Psoas muscle (tissue), 8 donors: ENCODE measurements at places on chromosomes 11 and 22. TPM values are rescaled to one million over a fixed set of nuclear protein-coding genes. Genes with fewer than 3 reads are reported as not detected.

DNA sequence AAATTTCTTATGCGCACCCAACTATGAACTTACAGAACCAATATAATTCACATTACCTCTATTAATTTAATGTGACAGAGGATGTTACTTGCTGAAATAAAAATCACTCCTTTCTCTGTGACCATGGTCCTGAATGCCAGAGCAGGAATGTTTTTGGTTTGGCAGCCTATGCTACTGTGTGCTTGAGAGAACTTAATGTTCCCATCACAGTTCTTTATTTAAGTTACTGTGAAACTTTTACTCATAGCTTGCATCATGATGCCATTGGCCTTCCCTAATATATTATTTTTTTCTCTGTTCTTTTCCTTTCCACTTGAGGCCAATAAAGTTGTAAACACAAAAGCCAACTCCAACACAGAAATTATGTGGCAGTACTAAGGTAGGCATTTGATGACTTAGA is 142.2 kb downstream of the FAM76B start:
- no peak for DNase-seq

DNA sequence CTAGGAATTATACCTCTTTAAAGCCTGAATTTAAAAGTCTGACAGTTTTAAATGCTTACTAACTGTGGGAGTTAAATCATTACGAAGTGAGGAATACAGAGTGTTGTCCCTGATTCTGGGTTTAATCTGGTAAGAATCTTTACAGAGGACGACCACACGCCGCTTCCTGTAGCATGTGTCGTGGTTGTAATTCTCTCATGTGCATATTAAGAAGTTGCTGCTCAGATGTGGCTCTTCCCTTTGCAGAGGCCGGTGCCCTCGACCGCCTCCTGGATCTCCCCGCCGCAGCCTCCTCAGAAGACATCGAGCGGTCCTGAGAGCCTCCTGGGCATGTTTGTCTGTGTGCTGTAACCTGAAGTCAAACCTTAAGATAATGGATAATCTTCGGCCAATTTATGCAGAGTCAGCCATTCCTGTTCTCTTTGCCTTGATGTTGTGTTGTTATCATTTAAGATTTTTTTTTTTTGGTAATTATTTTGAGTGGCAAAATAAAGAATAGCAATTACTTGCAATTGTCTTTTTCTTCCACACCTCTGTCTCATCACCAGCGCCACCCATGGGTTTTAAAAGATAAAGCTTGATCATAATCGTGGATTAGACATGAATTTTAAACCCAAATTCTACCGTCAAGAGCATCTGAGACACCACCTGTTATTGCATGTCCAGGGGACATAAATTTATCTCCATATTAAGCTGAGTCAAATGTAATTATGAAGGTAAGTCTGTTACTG is 6.5 kb downstream of the GAL start:
- no peak for DNase-seq

DNA sequence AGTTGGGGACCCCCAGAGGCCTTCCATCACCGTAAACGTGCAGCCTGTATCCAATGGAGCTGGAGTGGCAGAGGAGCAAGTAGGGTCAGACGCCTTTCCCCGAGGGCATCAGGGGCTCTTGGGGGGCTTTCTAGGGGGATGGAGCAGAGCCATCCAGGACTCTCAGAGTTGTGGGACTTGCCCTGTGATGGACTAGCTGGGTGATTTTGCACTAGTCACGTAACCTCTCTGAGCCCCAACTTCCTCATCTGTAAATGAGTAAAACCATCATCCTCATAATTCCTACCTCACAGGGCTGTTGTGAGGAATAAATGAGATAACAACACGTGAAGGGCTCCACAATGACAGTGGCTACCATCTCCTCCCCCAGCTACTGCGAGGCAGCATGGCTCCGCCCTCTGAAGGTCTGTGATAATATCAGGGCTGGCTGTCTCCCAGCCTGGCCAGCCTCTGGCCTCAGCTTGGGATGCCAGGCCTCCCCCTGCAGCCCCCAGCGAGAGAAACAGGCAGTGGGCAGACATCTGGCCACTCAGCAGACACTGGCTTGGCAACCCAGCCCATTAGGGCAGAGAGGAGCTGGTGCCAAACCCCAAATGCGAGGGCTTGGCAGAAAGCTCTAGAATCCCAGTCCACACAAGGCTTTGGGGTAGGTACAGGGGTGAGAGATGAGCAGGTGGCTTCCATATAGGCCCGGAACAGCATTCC is 6.7 kb downstream of the USP2 start:
- peak; percentile 73 for DNase-seq

GRCh38 chr11:24496736-24497725 is at the start of gene LUZP2:
LUZP2 (plus strand) TSS chr11:24497053.
- peak; percentile 16 for DNase-seq

DNA sequence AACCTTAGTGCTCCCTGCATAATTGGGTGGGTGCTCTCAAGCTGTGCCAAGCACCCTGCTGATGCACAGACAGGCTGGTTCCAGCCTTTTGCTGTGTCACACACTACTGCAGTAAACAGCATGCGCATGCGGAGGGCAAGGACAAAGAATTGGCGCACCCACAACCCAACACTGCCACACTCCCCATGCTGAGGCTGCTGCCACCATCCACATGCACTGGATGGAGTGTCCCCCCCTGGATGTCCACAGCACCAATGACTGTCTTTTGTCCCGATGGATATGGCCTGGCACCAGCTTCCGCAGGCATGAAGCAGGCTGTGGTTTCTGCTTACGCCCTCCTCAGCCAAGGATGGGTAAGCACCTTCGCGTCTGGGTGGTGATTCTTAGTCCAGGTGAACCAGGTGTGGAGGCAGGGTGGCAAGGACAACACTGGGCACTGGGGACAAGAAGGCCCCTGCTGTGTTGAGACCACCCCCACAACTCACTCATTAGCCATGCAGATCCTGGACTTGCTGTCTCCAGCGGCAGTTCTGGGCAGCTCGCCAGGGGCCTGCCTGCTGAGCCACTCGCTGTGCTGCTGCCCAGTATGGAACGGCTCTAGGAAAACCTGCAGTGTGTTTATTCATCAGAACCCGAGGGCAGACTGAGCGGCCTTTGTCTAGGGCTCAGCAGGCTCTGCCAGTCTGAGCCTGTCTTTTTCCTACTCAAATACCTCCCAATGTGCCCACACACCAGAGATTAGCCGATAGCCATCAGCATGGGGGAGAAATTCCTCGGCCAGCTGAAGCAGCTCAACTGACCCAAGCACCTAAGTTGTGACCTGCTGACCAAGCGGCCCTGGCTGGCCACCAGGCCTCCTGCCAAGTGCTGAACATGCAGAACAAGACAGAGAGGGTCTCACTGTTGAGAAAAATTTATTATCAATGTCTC is 8.2 kb upstream of the NAP1L4 start:
- DNase-seq, result peak; percentile 41

DNA sequence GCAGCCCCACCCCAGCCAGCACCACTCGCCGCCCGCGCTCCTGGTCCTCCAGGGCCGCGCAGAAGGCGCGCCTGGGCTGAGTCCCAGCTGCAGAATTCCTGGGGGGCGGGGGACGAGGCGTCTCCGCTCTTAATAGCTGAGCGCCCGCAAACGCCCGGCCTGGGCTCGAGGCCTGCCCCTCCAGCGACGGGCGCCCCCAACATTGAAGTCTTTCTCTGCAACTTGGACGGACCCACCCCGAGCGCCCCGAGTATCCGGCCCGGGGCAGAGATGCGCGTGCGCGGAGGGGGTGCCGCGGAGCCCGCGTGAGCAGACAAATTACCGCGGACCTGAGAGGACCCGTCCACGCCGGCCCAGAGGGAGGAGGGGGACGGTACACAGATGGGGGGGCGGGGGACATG is 6.7 kb upstream of the SYT7 start:
- DNase-seq, result peak; percentile 67

DNA sequence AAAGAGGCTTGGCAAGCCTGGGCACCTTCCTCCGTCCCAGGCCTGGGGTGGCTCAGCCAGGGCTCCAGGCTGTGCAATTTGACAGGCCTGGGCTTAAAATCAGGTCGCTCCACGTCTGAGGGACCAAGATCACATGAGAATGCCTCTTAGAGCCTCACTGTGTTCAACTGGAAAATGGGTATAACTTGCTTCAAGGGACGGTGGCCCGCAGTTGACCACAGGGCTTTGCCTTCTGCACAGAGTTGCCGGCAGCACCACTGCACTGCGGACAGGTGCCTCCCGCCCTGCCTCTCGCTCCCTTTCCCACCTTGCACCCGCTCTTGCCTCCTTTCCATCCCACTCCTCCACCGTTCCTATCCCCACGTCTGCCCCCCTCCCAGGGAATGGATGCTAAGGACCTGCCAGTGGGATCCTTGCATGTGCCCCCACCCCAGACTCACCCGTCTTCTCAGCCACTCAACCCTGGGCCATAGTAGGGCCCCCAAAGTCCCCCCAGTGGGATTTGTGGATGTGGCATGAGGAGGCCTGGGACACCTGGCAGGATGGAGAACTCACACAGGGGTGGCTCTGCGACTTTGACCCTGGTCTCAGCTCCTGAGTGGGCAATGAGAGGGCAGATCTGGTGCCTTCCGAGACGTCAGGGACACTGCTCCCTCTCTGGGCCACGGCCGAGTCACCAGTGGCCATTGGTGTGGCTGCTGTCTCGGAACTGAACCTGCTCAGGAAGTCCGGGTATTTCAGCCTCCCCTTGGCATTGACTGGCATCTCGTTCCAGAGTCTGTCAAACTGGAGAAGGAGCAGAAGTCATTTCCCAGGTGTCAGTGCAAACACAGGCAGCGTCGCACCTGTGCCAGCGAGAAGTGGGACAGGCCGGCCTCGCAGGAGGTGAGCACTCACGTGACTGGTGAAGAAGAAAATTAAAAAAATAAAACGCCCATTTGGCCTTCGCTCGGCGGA is 128.0 kb downstream of the MPPED1 start:
- DNase-seq, result no peak

- no peak for DNase-seq
Measured at GRCh38 chr11:112958670-112959069, 2.5 kb upstream of the NCAM1 start.

GRCh38 chr11:108093128-108093904 is 28.1 kb upstream of the ACAT1 start:
- DNase-seq, result no peak

The CD6 gene
- 0.43 TPM for total RNA-seq

GRCh38 chr11:85810521-85810870 is 445 bp downstream of the SYTL2 start:
- no peak for DNase-seq

The CLCF1 gene
- total RNA-seq, result 0.44 TPM

The MN1 gene
- 21.6 TPM for total RNA-seq

DNA sequence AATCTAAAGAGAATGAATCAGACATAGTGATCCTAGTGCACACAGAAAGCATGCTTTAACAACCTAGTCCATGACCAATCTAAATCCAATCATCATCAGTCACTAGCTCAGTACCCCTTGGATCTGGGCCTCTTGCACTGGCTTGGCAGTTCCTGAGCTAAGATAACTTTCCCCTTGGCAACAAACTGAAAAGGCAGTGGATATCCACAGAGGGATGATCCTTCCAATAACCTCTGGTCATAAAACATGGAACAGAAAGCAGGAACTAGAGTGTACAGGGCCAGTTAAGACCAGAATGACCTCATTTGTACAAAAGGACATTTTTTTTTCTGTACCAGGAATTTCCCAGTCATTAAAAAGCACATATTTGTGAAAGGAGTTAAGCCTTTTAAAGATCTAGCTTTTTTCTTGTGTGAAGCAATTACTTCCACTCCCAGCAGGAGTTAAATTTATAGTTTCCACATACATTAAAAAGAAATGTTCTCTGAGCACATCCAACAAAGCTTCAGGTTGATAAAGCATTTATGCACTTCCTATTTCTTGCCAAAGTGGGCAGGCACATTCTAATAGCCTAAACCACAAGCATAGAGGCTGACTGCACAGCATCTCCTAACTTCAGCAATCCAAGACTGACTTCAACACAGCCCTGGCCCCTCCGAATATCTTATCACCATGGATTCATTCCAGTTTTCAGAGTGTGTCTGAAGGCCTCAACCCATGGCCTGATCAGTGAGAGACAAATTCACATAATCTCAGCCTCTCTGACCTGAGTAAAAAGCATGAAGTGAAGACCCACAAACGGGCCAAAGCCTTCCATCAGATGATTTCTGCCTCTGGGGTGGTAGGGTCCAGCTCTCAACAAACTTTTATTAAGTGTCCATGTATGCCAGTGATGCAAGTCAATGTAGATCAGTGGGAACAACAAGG is 29.9 kb downstream of the GUCY1A2 start:
- DNase-seq, result no peak

The GPR137 gene
- total RNA-seq, result 20.7 TPM

GRCh38 chr11:44178381-44178780 is 82.9 kb downstream of the EXT2 start:
- no peak for DNase-seq

- peak; percentile 52 for DNase-seq
Measured at GRCh38 chr11:65224930-65225278, 36.9 kb upstream of the POLA2 start.

DNA sequence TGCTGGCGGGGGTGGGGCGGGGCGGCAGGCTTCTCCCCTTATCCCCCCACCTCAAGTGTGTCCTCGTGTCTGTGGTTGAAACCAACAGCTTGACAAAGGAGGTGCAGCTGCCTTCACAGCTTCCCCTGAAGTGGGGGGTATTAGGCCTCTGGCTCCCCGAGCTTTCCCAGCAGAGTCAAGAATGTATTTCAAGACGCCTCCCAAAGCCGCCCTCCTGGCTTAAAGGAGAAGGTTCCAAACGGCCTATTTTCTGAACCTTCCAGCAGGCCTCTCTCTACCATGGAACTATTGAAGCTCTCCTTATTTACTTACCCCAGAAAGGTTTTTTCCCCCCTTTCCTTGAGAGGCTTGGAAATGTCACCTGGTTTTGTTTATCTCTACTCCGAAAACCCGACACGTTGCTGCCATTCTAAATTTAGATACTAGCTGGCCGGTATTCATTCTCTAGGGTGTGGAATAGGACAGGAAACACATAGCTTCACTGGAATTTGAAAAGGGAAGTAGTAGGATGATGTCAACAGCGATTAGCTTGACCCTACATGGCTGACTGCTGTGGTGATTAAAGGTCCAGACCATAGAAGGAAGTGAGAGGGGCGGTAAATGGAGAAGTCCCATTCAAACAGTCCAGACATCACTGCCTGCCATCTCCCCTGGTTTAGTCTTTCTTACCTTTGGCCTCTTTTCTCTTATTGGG is 671 bp upstream of the PICALM start:
- no peak for DNase-seq
